ENCODE measurements at places on chromosomes 5 and 9.

DNA sequence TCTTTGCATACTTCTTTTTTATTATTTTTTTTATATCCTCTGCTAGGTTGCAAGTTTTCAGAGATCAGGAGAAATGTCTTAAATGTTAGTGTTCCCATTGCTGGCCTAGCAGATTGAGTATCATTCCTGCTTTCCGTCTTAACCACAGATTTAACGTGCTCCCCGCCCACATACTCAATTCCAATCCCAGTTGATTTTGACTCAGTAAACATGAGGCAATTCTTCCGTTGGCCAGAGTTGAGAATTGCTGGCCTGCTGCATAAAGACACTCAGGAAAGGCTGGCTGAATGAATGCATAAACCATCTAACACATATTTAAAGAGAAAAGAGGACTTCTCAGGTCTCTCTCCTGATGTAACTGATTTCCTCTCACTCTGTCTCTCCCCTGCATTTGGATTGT, 46.8 kb upstream of the PLPP6 start:
- DNase-seq, result no peak

DNA sequence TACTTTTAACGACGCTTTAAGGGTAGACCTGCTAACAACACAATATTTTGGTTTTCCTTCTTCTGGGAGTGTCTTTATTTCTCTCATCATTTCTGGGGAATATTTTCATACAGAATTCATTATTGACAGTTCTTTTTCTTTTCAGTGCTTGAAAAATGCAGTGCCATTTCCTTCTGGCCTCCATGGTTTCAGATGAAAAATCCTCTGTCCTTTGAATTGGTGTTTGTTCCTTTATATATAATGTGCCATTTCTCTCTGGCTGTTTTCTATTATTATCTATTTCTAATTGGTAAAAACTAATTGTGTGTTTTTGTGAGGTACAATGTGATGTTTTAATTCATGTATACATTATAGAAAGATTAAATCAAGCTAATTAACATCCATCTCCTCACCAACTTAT, 194.3 kb upstream of the S1PR3 start:
- DNase-seq, result no peak

GRCh38 chr5:65102976-65103711, 334.4 kb downstream of the CWC27 start:
- peak; percentile 17 for DNase-seq

DNA sequence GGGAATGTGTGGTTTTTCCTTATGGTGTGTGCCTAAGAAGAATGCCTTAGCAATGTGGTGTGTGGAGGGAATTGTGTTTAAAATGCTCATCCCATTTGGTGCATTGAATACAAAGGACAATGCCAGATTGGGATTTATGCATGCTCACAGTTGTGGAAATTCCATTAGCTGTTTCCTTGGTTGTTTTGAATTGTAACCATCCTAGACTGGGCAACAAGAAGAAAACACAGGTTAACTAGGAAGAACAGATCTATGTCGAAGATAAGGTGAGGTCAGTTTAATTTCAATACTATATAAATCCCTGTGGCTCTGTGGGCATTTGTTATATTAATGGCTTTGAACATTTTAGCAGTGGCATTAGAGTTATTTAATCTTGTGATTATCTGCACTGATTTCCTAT, 266.8 kb downstream of the MAT2B start:
- no peak for DNase-seq

DNA sequence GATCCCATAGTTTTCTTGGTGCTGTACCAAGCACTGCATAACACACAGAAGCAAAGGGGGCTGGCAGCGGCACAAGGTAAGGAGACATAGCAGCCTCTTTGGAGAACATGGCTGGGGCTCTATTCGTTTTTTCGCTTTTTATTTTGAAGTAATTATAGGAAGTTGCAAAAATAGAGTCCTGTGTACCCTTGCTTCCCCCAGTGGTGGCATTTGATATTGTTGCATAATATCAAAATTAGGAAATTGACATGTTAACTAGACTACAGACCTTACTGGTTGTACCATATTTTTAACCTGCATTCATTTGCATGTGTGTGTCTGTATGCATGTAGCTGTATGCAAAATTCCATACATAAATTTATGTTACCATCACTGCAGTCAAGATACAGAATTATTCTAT, 6.6 kb upstream of the UBQLN1 start:
- no peak for DNase-seq

DNA sequence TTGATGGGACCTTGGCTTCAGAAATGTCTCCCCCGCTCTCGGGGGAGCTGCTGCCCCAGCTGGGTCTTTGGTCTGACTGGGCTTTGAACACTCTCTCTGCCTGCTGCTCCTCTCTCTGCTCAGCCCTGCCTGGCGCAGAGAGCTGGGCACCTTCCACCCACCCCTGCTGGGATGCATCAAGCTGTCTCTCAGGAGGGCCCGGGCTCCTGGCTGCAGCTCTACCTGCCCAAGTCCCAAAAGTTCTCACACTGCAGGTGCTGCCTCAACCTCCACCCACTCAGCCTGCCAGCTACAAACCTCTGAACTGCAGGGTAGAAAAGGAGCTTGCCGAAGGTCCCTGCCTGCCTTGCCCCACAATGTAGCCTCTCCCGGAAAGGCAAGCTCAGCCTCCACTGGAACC, 36.7 kb downstream of the IRX2 start:
- no peak for DNase-seq

DNA sequence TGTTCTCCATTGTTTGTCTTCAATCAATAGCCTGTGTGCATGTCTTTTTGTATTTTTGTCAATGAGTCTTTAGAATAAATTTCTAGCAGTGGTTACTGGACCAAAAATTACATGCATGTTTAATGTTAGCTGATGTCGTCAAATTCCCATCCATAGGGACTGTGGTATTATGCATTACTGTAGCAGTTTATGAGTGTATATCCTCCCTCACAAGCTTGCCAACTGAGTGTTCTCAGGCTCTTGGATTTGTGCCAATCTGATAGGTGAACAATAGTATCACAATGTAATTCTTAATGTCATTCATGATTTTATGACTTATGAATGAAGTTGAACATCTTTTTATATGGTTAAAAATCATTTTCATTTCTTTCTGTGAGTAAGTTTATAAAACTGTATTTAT, 13.0 kb downstream of the SNX24 start:
- no peak for DNase-seq

DNA sequence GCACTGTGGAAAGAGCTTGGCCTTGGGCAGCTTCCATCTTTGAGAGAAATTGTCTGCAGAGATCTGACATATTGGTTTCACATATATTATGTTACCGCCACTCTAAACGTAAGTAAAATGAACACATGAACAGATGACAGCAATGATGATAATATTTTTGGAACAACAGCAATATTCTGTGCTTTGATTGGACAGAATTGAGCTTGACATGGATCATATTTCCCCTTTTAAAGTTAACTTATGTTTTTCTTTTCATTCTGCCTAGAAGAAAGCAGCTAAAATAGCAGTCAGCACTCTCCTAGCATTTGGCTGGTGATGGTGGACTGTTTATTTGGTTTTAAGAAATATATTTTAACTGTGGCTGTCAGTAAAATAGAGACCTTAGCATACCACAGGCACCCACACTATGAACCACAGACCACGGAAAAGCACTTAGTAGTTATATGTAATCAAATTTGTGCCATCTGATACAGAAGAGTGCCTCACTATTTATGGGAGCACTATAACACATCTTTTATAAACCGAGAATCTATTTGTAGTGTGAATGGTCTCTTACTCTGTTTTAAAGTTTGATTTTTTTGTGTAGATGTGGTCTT, 1.8 kb upstream of the CFAP95 start:
- DNase-seq, result no peak

GRCh38 chr9:76271755-76272154, 122.5 kb downstream of the RFK start:
- DNase-seq, result no peak

GRCh38 chr9:14640294-14640693, 52.9 kb downstream of the ZDHHC21 start:
- no peak for DNase-seq

- no peak for DNase-seq
Measured at GRCh38 chr5:38758774-38759600, 86.8 kb upstream of the OSMR start.

GRCh38 chr5:5384660-5385330, 37.7 kb upstream of the ICE1 start:
- DNase-seq, result no peak

GRCh38 chr9:33418090-33418489, 15.7 kb upstream of the AQP7 start:
- DNase-seq, result no peak

DNA sequence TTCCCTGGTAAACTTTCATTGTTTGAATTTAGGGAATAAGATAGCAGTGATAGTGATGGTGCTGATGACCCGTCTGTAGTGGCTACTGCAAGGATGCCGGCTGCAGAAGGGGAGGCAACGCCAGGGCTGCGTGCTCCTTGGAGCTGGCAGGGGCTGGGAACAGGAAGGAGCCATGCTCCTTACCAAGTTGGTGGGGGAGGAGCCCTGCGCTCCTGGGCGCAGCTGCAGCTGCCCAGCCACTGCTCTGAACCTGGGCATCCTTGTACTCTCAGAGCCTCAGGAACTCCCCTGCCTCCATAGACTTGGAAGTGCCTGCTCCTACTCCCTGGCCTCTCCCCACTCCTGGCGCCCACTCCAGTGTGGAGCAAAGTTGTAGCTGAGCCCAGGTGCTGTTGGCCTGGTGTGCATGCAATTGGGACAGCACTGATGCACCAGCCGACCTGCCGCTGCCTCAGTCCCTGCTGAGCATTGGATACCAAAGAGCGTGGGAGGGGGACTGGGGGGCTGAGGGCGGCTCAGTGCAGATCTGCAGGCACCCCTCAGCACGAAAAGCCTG, 585.1 kb upstream of the FAM174A start:
- DNase-seq, result no peak

DNA sequence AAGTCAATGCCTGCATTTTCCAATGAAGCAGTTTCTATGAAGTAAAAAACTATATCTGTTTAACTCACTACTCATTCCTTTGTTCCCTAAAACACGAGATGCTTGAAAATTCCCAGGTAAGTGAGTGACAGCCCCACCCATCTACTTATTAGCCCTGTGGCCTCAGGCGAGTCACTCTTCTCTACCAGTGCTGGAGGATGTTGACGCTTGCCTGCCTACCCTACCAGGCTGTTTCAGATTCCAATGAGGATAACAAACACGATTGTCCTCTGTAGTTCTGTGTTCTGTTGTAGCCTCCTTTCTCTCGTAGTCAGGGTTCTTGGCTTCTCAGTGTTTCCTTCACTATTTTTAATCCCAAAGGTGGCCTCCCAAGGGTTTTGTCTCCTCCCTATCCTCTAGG, 388.8 kb downstream of the KDM4C start:
- no peak for DNase-seq

DNA sequence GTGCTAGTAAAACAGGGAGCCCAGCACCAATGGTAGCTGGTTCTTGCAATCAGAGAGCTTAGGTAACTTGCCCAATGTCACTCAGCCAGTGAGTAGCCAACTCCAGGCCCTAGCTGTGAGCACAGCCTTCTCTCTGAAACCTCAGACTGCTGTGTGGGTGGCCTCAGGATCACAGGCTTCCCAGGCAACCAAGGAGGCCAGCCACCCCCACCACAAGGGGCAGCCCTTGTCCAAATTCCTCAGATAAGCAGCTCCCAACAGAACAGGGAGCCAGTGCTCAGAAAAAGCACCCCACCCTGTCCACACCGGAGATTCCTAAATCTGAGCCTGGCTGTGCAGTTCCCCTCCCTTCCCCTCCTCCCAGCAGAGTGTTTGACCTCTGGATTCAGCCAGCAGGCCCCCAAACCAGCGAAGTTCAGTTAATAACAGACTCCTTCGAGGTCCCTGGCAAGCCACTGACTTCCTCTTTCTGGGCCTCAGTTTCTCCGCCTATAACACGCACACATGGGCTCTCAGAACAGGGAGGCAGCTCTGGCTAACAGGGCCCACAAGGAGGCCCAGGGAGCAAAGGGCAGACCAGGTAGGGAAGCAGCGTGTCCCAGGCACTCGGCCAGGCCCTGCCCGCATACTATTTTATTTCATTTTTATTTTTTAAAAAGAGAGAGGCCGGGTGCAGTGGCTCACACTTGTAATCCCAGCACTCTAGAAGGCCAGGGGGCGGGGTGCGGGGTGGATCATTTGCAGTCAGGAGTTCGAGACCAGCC, 2.7 kb downstream of the EEIG1 start:
- no peak for DNase-seq

DNA sequence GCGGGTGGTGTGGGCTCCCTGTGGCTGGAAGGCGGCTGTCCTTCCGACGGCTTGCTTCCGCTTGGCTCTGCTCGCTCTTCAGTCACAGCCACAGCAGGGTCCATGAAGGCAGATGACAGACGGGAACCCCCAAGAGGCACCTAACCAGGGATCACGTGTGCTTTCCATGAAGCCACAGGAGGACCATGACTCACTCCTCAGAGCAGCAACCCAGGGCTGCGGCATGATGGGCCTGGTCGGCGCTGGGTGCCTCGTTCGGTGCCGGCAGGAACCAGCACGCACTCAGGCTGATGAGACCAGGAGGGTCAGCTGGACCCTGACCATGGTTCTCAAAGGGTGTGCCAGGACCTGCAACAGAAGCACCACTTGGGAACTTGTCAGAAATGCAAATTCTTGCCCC, 32.8 kb upstream of the MED10 start:
- DNase-seq, result no peak

DNA sequence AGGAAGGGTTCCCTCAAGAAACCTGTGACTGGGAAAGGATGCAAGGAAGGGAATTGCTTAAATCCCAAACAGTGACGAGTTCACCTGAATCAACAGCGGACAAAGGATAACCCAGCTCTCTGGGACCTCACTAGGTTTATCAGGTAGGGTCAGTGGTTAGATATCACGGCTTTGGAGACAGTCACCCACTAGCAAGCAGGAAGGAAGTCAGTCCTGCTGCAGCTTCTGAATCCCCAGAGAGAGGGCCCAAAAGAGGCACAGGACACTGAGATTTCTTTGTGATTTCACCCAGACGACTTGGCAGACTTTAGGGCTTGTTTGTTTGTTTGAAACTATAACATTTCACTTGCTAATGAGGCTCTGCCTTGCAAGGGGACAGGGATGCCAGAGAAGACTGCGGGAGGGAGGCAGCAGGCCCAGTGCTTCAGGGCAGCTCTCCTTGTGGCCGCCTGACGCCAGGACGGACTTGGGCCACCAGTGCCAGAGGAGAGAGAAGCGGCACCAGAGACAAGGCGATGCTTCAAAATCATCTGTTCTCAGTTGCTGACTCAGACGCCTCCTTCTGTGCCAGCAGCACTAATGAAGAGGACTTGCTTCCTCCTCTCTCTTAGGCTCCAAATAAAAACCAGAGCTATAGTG, 275.6 kb upstream of the SLC30A5 start:
- DNase-seq, result no peak

- DNase-seq, result no peak
Measured at GRCh38 chr5:117207088-117207668, 632.6 kb upstream of the SEMA6A start.

DNA sequence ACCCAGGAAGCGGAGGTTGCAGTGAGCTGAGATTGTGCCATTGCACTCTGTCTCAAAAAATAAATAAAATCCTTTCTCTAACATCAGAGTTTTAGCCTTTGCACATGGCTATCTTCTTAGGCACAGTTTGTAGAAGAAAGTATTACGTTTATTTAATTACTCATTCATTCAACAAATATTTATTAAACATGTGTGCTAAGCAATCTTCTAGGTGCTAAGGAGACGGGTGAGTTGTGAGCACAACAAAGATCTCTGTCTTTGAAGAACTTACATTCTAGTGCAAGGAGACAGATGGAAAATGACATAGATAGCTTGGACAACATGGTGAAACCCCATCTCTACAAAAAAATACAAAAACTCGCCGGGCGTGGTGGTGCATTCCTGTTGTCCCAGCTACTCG, 122.3 kb upstream of the MYO10 start:
- DNase-seq, result no peak

Data from activated gamma-delta T cell treated with anti-CD3 and anti-CD28 coated beads, Interleukin-2, amount 50 U/mL, for 16 hours (primary cell).